Bone marrow (tissue), 2 donors: ENCODE measurements at places on chromosomes 16 and 17.

- DNase-seq = no peak
These were observed 684 bp downstream of the ZFP90 start for GRCh38 chr16:68539711-68540239.

- no peak for DNase-seq
These were observed 775 bp downstream of the CYTH1 start for GRCh38 chr17:78781104-78781892.

- no peak for DNase-seq
These were observed 28.9 kb downstream of the ZNRF1 start for GRCh38 chr16:75027520-75028300.

DNA sequence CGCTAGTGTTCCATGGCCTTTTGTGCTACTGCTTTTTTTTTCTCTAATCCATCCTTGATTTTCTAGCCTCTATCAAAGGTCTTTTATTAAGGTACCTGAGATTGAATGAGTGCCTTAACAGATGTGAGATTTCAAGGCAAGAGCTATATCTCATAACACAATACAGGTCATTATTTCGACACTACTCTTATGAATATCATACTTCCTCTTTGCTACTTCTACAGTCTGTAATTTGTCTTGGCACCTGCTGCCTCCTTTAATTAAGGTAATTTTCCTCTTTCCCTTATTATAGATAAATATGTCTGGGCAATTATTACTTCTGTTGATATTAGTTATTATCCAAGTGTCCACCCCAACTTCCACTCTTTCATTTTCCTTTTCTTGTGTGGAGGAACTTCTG lies 5.3 kb downstream of the KRT28 start:
- DNase-seq = no peak

DNA sequence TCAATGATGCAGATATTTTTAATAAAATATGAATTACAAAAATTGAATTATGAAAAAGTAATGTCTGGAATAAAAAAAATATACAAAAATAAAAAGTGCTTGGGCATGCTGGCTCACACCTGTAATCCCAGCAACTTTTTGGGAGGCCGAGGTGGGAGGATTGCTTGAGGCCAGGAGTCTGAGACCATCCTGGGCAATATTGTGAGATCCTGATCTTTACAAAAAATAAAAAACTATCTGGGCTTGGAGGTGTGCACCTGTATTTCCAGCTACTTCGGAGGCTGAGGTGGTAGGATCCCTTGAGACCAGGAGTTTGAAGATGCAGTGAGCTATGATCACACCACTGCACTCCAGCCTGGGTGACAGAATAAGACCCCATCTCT lies 141.8 kb downstream of the NPIPB5 start:
- no peak for DNase-seq

DNA sequence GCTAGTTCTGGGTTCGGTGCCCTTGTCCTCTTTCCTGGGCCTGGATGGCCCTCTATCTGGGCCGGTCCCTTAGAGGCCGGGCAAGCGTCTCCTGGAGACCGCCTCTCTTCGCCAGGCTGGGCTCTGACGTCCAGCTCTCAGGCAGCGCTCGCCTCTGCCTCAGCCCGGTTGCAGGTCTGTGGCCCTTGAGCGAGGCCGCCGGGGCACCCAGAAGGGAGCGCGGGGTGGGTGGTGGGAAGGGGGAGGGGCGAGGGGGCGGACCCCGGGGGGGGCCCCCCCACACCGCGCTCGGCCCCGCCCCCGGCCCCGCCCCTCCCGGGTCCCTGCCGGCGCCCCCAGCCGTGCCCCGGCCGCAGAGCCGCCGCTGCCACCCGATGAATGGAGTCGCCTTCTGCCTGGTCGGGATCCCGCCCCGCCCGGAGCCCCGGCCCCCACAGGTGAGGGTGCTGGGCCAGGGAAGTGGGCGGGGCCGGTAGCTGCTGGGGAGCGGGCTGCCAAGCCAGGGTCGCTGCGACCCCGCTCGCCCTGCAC lies at the start of gene ARHGAP23:
Gene ARHGAP23 (plus strand): TSS at position 353 of the 531 bp plus-strand sequence. CDS start 22 bp downstream, at position 375.
- no peak for DNase-seq

DNA sequence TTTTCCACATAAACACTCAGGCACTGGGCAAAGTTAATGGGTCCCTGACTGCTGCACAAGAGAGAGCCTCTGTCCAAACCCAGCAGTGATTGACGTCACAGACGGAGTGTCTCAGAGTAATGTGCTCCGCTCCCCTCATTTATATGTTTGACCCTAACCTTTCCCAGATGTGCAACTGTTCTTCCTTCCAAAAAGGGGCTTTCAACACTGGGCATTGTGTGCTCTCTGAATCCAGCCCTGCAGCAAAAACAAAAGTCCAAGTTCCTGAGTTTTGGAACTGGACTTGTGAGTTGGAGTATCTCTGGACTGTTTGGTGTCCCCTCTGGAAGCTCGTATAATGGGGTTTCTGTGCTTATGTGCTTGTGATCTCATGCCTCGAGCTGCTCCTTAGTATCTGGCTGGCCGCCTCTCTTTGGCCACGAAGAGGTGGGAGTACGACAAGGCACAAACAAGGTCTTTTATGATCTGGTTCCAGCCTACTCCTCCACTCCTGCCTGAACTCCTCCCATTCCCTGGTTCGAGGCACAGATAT lies 76.4 kb upstream of the SMIM36 start:
- DNase-seq = no peak

GRCh38 chr17:38585056-38585917 lies 20.5 kb downstream of the SRCIN1 start:
- no peak for DNase-seq
